NCI-H446 (cell line): ENCODE measurements at places on chromosomes 2 and 18.
A peak's percentile ranks its signal among the peaks of the same experiment; 100 is the strongest.

- peak; percentile 51 for DNase-seq
These were observed 19.4 kb downstream of the KLHL29 start for GRCh38 chr2:23404426-23404825.

DNA sequence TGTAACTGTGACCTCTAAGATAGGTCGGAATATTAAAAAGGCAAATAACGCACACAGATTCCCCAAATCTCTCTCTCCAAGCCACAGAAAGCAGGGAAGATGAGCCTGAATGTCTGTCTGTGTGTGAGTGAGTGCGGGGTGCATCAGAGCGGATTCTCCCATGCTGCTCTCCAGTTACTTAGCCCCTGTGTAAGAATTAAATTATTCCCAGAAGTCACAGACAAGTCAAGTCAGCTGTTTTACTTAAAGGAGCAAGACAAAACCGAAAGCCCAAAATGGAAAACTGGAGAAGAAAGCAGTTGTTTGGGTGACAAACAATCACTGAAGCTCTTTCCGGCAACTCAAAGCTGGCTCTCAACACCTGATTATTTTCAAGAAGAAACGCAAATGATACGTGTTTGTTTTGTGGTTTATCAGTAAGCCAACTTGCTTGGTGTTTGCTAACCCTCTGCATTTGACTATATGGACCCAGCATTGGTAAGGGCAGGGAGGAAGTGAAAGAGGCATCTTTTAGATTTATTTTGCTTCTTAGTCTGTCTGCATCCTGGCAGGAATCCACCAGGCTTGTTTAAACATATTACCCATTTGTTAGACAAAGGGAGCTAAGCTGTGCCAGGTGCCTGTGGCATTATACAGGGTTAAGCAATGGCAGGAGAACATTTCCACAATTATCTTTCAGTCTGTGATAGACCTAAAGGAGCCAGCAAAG, 121.5 kb upstream of the CREB1 start:
- DNase-seq = peak; percentile 69

- DNase-seq = no peak
These were observed 144.6 kb downstream of the QPCT start for GRCh38 chr2:37489041-37489456.

DNA sequence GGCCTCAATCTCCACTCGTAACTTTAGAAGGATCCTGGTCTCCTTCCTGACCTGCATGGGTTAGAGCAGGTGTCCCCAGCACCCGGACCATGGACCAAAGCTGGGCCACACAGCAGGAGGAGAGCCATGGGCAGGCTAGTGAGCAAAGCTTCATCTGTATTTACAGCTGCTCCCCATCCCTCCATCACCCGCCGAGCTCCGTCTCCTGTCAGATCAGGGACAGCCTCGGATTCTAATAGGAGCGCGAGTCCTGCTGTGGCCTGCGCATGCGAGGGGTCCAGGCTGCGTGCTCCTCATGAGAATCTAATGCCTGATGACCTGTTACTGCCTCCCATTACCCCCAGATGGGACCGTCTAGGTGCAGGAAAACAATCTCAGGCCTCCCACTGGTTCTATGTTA, 297.7 kb upstream of the SALL3 start:
- no peak for DNase-seq

- no peak for DNase-seq
These were observed 148.2 kb downstream of the CERS6 start for GRCh38 chr2:168604252-168604651.

- DNase-seq = no peak
These were observed 49.1 kb downstream of the ITGB1BP1 start for GRCh38 chr2:9374071-9374730.

GRCh38 chr2:211045025-211045424, 488.6 kb downstream of the CPS1 start:
- DNase-seq = no peak

GRCh38 chr2:105103481-105103880, 65.6 kb downstream of the MRPS9 start:
- DNase-seq = no peak

GRCh38 chr2:165911231-165911630, 42.3 kb downstream of the TTC21B start:
- DNase-seq = no peak

- DNase-seq = no peak
These were observed 24.5 kb downstream of the MAL start for GRCh38 chr2:95049961-95050360.

DNA sequence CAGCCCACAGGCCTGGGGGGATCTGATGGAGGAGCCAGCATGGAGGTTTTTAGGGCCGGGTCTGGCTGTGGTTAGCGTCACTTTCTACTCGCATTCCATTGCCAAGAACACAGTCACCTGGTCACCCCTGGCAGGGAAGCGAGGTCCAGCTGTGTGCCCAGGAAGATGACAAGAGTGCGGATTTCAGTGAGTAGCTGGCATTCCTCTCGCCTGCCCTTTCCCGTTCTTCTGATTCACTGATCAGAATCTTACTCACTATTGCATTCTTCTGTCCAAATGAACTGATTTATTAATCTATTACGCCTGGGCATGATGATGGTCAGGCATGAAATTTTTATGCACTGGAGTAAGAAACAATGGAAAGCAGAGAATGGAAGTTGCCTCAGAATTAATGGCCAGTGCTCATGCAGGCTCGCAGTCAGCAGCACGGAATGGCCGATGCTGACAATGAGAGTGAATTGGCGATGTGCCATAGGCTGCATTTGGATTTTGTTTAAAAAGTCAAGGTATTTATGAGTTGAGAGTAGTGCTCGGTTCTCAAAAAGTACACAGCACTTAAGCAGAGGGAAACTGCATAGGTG, 76.4 kb upstream of the MGAT5 start:
- no peak for DNase-seq

GRCh38 chr2:59314031-59314766, 1073.1 kb upstream of the FANCL start:
- DNase-seq = no peak

- peak; percentile 20 for DNase-seq
These were observed 16.6 kb upstream of the PSME4 start for GRCh38 chr2:53987336-53987921.

GRCh38 chr18:36298126-36298741, 721 bp downstream of the FHOD3 start:
- no peak for DNase-seq

GRCh38 chr2:120860579-120860922, 124.9 kb downstream of the GLI2 start:
- DNase-seq = no peak

DNA sequence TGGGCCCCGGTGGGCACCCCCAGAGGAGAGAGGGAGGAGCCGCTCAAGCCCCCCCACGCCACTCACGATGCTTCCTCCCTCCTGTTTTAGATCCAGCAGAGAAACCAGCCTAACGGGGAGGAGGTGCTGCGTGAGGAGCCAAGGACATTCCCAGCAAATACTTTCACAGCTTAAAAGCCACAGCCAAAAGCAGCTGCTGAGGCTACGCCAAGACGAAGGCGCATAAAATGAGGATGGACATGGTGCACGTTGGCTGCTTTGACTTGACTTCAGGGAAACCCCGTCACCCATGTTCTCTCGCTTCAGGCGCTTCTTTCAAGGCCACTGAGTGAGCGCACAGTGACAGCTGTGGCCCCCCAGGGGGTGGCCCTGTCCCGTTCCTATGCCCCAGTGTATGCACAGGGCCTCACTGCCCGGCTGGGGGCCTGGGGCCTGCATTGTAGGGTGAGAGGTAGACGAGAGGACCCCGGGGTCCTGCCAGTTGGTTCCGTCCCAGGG, 72.1 kb upstream of the PXDN start:
- no peak for DNase-seq

DNA sequence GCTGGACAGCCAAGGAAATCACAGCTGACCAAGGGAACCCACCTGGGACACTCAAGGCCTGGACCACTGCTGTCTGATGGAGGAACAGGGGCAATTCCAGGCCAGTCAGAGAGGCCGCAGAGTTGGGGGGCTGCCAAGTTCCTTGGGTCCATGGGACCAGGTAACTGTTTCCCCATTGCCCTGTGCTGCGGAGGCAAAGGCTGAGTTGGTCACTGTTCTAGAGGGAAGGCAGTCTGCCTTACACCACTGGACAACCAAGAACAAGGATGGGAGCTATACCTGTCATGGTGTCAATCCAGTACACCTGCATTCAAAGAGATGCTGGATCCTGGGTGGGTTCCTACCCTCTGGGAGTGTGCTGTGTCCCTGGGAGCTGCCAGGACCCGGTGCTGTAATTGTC, 9.6 kb upstream of the SP140L start:
- DNase-seq = no peak
